A549 (cell line): ENCODE measurements at places on chromosomes 7 and 10.

DNA sequence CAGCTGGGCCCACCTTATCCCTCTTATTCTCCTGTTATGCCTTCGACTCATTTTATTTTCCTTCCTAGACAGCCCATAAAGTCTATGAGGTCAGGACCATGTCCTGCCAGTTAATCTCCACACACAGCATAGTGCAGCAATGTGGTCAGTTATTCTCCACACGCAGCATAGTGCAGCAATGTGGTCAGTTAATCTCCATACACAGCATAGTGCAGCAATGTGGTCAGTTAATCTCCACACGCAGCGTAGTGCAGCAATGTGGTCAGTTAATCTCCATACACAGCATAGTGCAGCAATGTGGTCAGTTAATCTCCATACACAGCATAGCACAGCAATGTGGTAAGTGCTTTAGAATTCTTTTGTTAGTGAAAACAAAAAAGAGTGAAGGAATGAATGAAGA lies 77.8 kb downstream of the TEX36 start:
- DNase-seq: no peak

DNA sequence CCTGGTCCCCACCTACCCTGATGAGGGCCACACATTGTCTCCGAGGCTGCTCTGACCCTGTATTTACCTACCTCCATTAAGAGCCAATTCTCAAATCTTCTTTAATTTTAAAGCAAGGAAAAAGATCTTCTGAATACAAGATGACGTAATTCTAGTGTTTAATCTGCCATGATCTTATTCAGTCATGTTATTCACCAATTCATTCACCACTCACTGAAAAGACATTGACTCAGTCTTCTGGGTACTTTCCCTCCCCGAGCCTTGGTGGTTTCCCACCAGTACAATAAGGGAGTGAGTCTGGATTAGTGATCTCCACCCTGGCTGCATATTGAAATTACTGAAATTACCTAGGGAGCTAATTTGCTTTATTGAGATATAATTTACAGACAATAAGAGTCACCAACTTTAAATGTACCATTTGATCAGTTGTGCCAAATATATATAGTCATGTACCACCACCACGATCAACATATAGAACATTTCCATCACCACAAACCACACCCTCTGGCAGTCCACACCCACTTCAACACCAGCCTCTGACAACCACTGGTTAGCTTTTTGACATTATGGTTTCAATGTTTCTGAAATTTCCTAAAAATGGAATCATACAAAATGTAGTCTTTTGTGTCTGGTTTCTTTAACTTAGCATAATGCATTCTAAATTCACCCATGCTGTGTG lies 117.5 kb upstream of the UNC5B start:
- no peak for DNase-seq

DNA sequence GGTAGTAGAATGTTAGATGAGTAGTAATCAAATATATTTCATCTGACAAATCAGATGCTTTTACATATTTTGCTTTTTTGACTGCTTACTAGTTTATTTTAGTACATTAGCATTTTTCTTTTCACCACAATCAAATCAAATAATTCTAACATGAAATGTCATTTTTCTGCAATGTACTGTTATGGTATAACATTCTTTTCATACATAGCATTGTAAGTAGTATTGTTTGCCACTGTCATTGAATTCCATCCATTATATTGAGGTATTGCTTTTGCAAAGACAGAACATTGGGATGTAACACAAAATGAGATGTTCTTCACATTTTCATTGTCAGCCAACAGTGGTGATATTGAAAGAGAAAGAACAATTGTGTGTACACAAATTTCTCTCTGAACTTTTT lies 107.4 kb downstream of the TRIL start:
- no peak for DNase-seq

GRCh38 chr10:13376746-13377145 lies 28.7 kb upstream of the SEPHS1 start:
- DNase-seq: no peak

GRCh38 chr10:71011141-71011540 lies 122.8 kb upstream of the PCBD1 start:
- DNase-seq: no peak
